Hematopoietic multipotent progenitor cell treated with erythropoietin and hydrocortisone succinate and interleukin-3 and kit ligand, for 6 days (in vitro differentiated cells): ENCODE measurements at places on chromosomes 3 and 15.
A peak's percentile ranks its signal among the peaks of the same experiment; 100 is the strongest.

DNA sequence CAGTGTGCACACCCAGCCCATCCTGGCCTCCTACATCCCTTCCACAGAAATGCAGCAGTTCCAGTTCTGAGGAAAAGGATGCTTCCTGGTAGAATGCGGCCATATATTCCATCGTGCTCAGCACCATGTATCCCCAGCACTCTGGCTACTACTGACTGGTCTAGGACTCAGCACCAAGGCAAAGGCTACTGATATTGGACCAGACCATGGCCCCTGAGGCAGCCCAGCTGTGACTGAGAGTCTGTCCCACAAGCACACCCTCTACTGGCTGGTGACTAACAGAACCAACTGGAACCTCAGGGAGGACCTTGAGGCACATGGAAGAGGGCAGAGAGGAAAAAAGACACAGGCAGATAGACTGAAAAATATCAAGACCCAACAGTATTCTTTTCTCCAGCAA lies 30.0 kb downstream of the TARS3 start:
- DNase-seq, result no peak

GRCh38 chr15:92638709-92639365 lies 16.7 kb downstream of the FAM174B start:
- DNase-seq, result no peak

DNA sequence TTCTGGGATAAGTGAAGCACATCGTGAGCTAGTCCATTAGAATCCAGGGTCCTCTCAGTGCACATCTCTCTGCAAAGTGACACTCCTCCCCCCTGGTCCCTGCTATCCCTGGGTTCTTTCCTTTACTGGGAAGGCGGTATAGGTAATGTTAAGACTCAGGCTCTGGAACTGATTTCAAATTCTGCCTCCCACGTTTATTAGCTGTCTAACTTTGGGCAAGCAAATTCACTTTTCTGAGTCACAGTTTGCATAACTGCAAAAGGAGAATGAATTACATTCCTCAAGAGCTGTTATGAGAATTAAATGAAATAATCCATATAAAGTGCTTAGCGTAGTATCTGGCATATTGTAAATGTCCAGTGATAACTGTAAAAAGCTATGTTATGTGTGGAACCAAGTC lies 168.1 kb upstream of the LRRN1 start:
- DNase-seq, result no peak

DNA sequence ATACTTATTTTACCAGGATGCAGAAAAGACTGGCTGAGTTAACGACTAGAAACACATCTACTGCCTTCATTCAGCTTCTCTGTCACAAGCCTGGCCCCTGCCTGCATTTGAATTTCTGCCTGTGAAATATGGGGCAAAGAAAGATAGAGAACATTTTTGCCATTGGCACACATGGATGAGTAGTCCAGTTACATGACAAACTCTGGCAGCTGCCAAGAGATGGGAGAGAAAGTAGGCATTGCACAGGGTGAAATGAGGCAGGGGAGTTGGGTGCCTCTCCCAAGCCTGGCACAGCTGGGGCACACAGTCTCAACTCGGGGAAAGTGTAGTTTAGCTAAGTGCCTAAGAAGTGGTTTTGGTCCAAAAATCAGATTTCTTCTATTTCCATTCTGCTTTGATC lies 24.0 kb downstream of the ANXA2 start:
- DNase-seq, result no peak

GRCh38 chr3:114218006-114218405 lies 19.4 kb downstream of the ZNF80 start:
- no peak for DNase-seq

GRCh38 chr3:40187945-40188344 lies 121.6 kb upstream of the EIF1B start:
- DNase-seq, result peak; percentile 18

DNA sequence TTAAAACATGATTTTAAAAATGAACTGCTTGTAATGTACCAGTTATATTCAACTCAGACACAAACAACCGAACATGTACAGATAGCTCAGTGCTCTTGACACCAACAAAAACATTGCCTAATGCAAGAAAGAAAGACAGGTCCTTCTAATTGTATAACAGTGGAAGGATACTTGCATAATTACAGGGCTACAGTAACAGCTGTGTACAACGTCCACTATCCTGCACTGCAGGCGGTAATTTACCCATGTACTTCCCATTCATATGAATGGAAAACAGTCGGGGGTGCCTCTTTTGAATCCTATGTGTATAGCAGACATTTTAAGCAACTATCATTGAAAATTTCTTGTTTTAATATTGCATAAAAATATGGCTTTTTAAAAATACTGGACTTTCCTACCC lies 41.1 kb upstream of the PLSCR5 start:
- DNase-seq, result peak; percentile 4
